Left ventricle myocardium inferior (tissue), 1 donor: ENCODE measurements at places on chromosomes 3 and 15. TPM values are rescaled to one million over a fixed set of nuclear protein-coding genes. Genes with fewer than 3 reads are reported as not detected.

The GRM2 gene
- 0.41 TPM for total RNA-seq

The GNAT1 gene
- total RNA-seq: not detected

The MKRN2OS gene
- 1.8 TPM for total RNA-seq

DNA sequence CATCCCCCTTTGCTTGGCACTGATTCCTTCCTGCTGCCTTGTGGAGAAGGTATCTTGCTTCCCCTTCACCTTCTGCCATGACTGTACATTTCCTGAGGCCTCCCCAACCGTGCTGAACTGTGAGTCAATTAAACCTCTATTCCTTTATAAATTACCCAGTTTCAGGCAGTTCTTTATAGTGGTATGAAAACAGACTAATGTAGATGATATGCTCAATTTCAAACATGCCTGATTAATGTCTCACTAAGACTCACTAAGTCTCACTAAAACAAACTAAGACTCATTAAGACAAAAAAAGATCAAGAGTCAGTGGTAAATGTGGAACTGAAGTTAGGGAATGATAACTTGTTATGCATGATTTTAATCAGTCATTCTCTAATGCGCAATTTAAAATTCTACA, 606.6 kb downstream of the RBMS3 start:
- no peak overlapping the region for H3K27ac ChIP-seq
- no peak overlapping the region for H3K4me3 ChIP-seq
- H3K36me3 ChIP-seq: peaks cover 5% of the 10 kb centered on the region
- no peaks in the 10 kb centered on the region for H3K27me3 ChIP-seq
- no peak for DNase-seq

DNA sequence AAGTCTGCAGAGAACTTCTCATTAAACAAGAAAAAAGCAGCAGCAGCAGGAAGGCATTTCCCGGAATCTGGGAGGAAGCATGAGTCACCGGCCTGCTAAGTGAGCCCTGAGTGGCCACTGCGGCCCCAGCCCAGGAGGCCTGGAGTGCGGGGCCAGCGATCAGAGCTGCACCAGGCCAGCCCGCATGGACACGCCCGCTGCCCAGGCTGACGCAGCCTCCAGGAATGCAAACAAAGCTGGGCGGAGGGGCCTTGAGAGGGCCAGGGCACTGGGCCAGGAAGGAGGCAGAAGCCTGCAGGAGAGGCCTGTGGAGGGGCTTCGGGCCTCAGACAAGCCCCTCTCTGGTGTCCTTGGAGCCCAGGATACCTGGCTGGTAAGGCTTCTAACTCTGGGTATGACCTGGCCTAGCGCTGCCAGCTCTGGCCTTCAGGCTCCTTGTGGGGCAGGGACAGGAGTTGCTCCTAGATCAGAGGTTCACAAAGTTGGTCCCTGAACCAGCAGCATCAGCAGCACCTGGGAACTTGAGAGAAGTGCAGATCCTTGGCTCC, 101.2 kb downstream of the SMAD6 start:
- H3K27ac ChIP-seq: peak overlapping the region; percentile 86
- peak; percentile 81 for DNase-seq
- H3K4me3 ChIP-seq: no peak overlapping the region
- no peaks in the 10 kb centered on the region for H3K27me3 ChIP-seq
- no peaks in the 10 kb centered on the region for H3K36me3 ChIP-seq

DNA sequence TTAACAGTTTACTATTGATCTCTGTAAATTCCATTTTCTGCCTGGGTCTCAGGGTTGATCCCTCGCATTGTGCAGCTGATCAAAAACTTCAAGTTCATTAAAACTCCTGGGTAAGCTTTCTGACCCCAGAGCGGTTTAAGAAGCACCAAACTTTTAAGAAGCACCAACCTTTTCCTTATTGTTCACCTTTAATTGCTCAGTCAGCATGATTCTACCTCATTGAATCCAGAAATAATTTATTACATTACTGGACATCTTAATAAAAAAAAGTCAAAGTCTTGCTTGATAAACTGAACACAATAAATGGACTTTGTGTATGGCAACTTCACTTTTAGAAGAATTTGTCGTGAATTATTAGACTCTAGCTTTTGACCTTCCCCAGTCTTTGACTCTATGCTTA, 46.9 kb downstream of the HDGFL3 start:
- H3K27me3 ChIP-seq: no peaks in the 10 kb centered on the region
- no peak overlapping the region for H3K4me3 ChIP-seq
- H3K4me1 ChIP-seq: no peaks in the 10 kb centered on the region

The WNT7A gene
- not detected for total RNA-seq

DNA sequence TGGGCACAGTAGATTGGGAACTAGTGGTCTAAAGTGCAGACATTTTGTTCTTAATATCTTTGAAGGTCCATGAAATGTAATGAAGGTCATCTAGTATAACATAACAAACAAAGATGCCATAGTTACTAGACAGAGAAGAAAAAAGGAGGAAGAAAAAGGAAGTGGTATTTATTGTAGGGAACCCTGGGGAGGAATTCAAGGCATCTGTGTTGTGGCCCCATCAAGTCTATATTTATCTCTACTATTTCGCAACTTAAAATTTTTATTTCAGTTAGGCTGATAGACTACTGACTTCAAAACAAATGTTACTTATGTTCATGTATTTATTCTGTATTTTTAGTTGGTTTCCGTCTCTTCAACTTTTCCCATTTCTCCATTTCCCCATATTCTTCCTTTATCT, 48.9 kb upstream of the ZDHHC23 start:
- H3K4me1 ChIP-seq: no peaks in the 10 kb centered on the region
- no peak for DNase-seq
- no peak overlapping the region for H3K27ac ChIP-seq
- no peaks in the 10 kb centered on the region for H3K36me3 ChIP-seq
- no peaks in the 10 kb centered on the region for H3K27me3 ChIP-seq
- H3K4me3 ChIP-seq: no peak overlapping the region

The SPSB4 gene
- 11.2 TPM for total RNA-seq

- DNase-seq: no peak
- H3K4me1 ChIP-seq: no peaks in the 10 kb centered on the region
- no peak overlapping the region for H3K27ac ChIP-seq
- H3K27me3 ChIP-seq: peaks cover 55% of the 10 kb centered on the region
- no peak overlapping the region for H3K4me3 ChIP-seq
Observed at GRCh38 chr3:12114251-12114650, 44.5 kb downstream of the TIMP4 start.

The CDC25A gene
- total RNA-seq: 0.52 TPM

DNA sequence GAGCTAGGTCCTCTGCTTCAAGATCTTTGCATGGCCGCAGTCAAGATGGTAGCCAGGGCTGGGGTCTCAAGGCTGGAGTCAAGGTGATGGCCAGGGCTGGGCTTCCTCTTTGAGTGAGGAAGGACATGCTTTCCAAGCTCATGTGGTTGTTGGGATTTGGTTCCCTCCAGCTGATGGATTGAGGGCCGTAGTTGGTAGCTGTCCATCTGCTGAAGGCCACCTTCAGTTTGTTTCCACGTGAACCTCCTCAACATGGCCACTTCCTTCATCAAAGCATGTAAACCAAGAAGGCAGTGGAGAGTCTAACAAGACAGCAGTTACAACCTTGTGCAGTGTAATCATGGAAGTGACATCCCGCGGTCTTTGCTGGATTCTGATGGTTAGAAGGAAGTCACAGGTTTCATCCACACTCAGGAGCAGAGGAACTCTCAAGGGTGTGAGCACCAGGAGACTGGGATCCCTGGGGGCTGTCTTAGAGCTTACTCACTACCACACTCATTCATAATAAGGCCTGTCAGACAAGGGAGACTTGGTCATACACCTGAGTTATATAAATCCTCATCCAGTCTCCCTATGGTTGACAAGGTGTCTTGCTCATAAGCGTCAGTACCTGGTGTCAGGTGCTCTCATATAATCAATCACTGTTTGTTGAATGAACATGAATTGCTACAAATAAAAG, 42.1 kb downstream of the ABHD5 start:
- no peak overlapping the region for H3K4me3 ChIP-seq
- DNase-seq: no peak
- H3K27ac ChIP-seq: peak overlapping the region; percentile 49
- no peaks in the 10 kb centered on the region for H3K27me3 ChIP-seq

The ZNF385D gene
- total RNA-seq: 2.3 TPM

The PLSCR2 gene
- not detected for total RNA-seq

DNA sequence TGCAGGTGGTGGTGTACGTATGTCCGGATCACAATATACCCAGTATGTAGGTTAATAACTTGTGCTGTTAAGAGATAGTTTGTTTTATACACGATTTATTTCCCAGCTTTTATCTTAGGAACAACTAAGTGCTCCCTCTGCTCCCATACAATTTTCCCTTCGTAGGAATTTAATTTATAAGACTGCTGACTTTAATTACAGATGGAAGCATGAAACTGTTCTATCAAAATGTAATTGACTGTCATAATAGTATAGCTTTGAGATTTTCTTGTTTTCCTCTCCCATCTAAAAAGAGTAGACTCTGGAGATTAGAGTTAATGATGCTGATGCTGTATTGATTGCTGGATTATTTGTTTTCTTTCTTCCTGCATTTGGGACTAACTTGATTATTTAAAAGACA, 370.7 kb upstream of the SGO1 start:
- no peak overlapping the region for H3K4me3 ChIP-seq
- no peak overlapping the region for H3K27ac ChIP-seq
- H3K36me3 ChIP-seq: no peaks in the 10 kb centered on the region
- no peaks in the 10 kb centered on the region for H3K27me3 ChIP-seq

The IQCF6 gene
- not detected for total RNA-seq

GRCh38 chr15:38408576-38408975, 45.4 kb upstream of the FAM98B start:
- no peak overlapping the region for H3K27ac ChIP-seq
- H3K27me3 ChIP-seq: peaks cover under 1% of the 10 kb centered on the region
- H3K36me3 ChIP-seq: no peaks in the 10 kb centered on the region
- DNase-seq: no peak
- H3K4me3 ChIP-seq: no peak overlapping the region

The BSN gene
- 0.55 TPM for total RNA-seq

GRCh38 chr3:69008980-69009379, 4.5 kb downstream of the EOGT start:
- H3K4me1 ChIP-seq: peaks cover 37% of the 10 kb centered on the region
- no peak for DNase-seq
- no peak overlapping the region for H3K4me3 ChIP-seq
- no peaks in the 10 kb centered on the region for H3K27me3 ChIP-seq

GRCh38 chr15:39267685-39268084, 313.2 kb upstream of the THBS1 start:
- H3K36me3 ChIP-seq: no peaks in the 10 kb centered on the region
- H3K27ac ChIP-seq: no peak overlapping the region
- H3K27me3 ChIP-seq: no peaks in the 10 kb centered on the region
- no peaks in the 10 kb centered on the region for H3K4me1 ChIP-seq

DNA sequence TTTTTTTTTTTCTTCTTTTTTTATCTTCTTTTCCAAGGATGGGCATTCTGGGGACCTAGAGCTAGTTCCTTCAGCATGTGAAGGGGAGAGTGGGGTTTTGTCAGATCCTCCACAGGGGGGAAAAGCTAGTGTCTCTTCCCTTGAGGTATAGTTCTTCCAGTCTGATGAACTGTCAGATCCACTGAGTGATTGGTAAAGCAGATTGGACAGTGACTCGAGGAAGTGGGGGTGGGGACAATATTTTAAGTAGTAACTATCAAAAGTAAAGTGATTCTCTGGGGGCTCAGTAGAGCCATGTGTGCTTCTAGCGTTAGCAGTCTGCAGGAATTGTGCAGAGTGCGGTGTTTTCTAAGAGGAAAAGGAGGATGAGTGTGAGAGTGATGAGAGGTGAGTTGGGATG, 62.0 kb upstream of the TRIM71 start:
- H3K4me1 ChIP-seq: peaks cover 5% of the 10 kb centered on the region
- H3K27me3 ChIP-seq: no peaks in the 10 kb centered on the region
- no peak overlapping the region for H3K27ac ChIP-seq

GRCh38 chr15:65396283-65396964, 18.6 kb upstream of the IGDCC3 start:
- DNase-seq: no peak
- peak overlapping the region; percentile 49 for H3K4me3 ChIP-seq
- peaks cover 33% of the 10 kb centered on the region for H3K4me1 ChIP-seq
- H3K27me3 ChIP-seq: peaks cover 60% of the 10 kb centered on the region
- H3K27ac ChIP-seq: no peak overlapping the region

The TICRR gene
- total RNA-seq: 0.08 TPM

The C3orf70 gene
- total RNA-seq: 1.4 TPM

The CIP2A gene
- 1.6 TPM for total RNA-seq

DNA sequence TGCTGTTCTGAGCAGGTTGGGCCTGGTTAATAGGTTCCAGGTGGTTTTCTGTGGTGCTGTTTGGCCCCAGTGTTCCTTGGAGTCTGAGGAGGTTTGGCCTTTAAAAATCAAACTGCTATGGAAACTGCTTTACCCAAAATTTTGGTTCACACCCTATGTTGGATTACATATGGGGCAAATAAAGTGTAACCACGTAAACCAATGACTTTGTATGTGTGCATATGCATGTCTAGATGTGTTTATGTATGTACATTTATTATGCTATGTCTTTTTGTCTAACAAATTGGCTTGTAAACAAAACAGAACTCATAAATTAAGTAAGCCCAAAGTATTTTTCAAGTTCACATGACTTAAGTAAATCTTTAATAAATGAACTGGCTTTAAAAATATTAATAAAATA, 8.9 kb upstream of the XCR1 start:
- no peaks in the 10 kb centered on the region for H3K4me1 ChIP-seq
- H3K36me3 ChIP-seq: no peaks in the 10 kb centered on the region
- H3K27ac ChIP-seq: no peak overlapping the region
- DNase-seq: no peak
- H3K4me3 ChIP-seq: no peak overlapping the region

- H3K27me3 ChIP-seq: no peaks in the 10 kb centered on the region
- peaks cover 22% of the 10 kb centered on the region for H3K4me1 ChIP-seq
- H3K36me3 ChIP-seq: peaks cover 11% of the 10 kb centered on the region
- DNase-seq: no peak
Observed at GRCh38 chr3:31610700-31611275, 78.1 kb downstream of the STT3B start.

The KCNMB3 gene
- 0.96 TPM for total RNA-seq

DNA sequence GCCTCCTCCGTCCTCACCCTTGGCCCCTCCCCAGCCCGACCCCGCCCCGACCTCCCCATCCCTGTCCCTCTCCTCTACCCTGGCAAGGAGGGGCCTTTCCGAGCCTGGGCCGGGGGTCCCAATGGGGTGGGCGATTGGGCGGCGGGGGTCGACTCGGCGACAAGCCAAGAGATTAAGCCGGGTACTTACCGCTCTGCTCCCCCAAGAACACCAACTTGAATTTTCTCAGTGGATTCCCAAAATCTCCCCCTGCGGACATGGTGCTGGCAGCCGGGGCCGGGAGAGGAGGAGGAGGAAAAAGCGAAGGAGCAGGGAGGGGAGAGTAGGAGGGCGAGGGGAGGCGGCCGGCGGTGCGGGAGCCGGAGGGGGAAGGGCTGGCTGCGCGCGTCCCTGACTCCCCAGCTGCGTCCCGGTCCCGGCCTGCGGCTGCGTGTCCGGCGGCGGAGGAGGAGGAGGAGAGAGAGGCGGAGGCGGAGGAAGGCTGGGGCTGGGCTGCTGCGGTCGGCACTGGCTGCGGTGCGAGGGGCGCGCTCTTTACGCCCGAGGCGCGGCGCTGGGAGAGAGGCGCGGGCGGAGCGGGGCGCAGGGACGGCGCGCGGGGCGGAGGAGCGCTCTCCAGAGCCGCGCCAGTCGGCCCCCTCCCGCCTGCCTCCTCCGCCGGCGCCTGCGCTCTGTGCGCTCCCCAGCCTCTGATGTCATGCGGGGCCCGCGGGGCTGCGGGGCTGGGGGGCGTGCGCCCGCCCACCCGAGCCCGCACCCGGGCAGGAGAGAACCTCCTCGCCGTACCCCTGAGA, at the start of gene RAB6B:
Gene RAB6B, minus strand, starts transcription at position 675 of the 794 bp plus-strand sequence. Its CDS starts 416 bp downstream, at position 259.
- peak within 1 kb of the TSS; percentile 57 for H3K27ac ChIP-seq
- peaks cover 52% of the 10 kb centered on the region for H3K4me1 ChIP-seq
- H3K4me3 ChIP-seq: peak within 1 kb of the TSS; percentile 84
- no peaks in the 10 kb centered on the region for H3K36me3 ChIP-seq
- H3K27me3 ChIP-seq: peaks cover 22% of the 10 kb centered on the region
- peak; percentile 53 for DNase-seq

- no peak overlapping the region for H3K27ac ChIP-seq
- H3K36me3 ChIP-seq: no peaks in the 10 kb centered on the region
- no peak overlapping the region for H3K4me3 ChIP-seq
- DNase-seq: no peak
- no peaks in the 10 kb centered on the region for H3K4me1 ChIP-seq
Observed at GRCh38 chr3:10328460-10329071, 7.7 kb upstream of the SEC13 start.
